Osteocyte (in vitro differentiated cells): ENCODE measurements at places on chromosomes 4 and X.

GRCh38 chr4:74608151-74608949, 163.4 kb downstream of the AREG start:
- no peak for DNase-seq

- DNase-seq, result no peak
Measured at GRCh38 chr4:121990489-121990888, 38.6 kb upstream of the TRPC3 start.

GRCh38 chr4:156547439-156547838, 424.2 kb downstream of the PDGFC start:
- DNase-seq, result no peak

DNA sequence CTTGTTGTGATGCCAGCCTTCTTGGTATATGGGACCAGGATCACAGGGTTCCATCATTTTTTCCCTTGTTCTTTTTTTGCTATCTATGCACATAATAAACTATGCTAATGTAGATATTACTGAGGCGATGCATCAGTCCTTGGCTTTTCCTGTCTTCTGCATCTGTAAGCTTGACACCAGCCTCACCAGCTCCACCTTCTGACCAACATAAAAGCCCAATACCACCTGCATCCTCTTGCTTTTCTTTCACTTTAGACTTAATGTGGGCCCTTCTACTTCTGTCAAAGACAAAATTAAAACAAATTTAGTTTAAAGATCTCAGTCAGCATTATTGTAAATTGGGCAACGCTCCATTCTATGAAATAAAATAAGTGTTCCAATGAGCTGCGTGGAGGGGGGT, 1718.8 kb upstream of the PCDH10 start:
- no peak for DNase-seq

DNA sequence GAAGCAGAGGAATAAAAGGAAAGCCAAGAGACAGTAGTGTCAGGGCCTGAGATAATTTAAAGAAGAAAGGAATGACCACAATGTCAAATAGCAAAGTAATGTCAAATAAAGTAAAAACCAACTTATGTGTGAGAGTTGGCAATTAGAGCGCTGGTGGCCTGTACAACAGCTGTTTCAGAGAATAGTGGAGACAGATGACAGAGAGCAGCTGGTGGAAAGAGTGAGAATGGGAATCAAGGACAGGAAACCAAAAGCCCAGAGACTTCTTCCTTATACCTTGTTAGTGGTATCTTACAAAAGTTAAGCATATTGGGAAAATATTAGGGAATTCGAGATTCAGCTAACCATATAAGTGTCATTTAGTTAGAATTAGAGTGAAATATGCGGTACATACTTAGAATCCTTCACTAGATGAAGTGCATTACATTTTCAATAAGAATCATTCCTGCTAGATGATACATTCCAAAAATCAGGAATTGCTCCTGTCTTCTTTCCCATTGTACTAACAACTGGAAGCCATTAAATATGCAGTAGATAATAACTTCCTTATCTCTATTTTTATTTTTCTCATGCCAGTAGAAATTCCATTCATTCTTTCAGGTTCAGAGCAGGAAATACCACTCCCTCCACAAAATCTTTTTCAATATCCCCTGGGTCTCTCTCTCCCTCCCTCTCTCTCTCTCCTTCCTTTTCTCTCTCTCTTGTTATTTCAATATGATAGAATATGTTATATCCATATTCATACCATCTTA, 525.4 kb downstream of the CENPC start:
- no peak for DNase-seq

GRCh38 chr4:108215055-108215454, 46.3 kb upstream of the LEF1 start:
- no peak for DNase-seq

DNA sequence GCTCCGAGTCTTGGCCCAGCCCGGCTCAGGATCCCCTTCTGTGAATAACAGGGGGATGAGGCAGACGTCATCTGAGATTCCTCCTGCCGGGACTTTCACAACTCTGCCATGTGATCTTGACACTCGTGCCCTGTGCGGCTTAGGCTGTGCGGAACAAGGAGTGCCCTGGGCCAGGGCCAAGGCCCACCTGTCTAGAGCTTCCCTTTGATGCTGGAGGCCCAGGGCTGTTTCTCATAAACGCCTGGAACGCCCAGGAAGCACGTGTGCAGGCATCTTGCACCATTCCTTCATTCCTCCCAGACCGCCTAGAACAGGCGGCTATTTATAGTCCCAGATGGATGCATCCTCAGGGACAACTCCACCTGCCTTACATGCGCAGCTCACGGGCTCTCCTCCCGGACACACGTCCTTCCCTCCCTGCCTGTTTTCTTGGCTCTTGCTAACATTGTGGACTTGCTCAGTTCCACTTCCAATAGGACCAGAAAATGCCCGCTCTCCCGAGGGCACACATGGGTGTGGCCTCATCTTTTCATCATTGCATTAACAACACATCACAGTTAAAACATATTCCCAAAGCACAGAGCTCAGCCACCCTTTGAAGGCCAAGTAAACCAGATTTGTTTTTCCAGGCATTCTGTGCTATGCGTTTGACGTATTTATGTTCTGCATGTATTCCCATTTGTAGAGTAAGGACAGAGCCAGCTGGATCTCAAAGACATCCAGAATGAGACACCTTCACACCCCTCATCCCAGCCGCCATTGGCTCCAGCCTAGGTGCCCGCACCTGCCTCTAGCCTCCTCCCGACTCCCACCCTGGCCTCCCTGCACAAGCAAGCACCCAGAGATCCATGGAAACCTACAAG, 57.2 kb downstream of the ABLIM2 start:
- DNase-seq, result no peak

DNA sequence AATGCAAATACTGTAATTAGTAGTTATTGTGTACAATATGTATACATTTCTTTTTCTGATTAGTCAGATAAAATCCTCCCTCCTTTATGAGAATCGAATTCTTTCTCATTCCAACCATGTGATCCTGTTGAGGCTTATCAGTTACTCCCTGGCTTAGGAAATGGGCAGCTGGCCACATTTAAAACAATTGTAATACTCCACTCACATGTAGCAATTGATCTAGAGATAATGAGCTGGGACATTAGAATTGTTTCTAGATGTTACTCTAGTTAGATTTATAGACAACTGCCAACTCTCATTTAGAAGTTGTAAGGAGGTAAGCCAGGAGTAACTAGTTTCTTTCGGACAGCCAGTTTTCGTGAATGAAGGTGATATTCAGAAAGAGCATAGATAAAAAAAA, 859.3 kb upstream of the AADAT start:
- no peak for DNase-seq

GRCh38 chr4:10684631-10685030, at the start of gene CLNK:
TSS of gene CLNK (minus strand) at chr4:10684768. CDS start at chr4:10667869, 16,899 bp downstream.
- no peak for DNase-seq

DNA sequence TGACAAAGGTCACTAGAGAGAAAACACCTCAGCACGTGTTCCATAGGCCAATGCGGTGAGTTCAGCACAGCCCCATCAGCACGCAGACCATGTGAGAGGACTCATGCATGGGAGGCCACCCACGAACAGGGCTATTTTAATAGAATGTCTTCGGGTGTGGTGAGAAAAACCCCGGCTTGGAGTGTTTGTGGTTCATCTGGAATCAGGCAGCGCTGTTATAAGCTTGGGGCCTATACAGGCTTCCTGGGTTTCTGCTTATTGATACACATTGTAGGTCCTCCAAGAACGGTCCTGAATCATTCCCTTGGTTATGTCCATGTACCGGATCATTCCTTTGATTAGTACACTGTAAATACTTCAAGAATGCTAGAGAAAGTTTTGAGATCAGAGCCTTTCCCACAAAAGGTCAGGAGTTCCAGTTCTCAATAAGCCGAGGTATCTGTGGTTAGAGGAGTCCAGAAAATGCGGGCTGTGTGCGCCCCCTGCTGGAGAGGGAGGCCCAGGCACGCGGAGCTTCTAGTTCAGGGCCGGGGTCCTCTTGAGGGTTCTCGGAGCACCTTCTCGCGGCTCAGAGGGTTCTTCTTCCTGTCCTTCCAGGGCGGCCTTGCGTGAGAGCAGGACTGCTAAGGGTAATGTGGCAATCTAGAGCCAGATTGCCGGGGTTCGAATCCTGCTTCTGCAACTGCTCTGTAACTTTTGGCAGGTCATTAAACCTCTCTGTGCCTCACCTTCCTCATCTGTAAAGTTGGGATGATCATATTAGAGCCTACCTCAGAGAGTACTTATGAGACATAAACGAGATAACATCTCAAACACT, 51.8 kb downstream of the TLR10 start:
- DNase-seq, result peak; percentile 91

DNA sequence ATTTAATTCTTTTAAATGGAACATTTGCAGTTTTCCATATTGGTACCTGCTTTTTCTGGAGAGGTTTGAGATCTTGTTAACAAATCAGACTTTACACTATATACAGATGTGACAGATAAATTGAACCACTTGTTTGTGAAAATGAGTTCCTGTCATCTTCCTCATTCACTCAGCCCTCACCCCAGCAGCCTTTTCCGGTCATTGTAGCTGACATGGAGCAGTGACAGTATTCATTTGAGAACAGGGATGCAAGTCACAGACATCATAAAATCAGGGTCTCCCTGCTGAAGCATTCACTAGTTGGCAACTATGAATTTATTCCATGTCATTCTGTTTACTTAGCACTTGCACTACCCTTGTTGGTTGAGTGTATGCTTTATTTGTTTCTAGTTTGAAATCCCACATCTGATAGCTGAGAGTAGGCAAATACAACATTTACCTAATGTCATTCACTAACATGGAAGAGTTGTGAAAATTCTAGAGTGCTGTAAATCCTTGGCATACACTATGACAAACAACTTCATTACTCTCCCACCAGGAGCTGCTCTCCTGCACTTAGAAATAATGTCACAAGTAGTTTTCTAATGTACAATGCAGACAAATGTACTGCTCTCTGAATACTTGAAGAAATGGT, 78.9 kb downstream of the UGT8 start:
- no peak for DNase-seq

DNA sequence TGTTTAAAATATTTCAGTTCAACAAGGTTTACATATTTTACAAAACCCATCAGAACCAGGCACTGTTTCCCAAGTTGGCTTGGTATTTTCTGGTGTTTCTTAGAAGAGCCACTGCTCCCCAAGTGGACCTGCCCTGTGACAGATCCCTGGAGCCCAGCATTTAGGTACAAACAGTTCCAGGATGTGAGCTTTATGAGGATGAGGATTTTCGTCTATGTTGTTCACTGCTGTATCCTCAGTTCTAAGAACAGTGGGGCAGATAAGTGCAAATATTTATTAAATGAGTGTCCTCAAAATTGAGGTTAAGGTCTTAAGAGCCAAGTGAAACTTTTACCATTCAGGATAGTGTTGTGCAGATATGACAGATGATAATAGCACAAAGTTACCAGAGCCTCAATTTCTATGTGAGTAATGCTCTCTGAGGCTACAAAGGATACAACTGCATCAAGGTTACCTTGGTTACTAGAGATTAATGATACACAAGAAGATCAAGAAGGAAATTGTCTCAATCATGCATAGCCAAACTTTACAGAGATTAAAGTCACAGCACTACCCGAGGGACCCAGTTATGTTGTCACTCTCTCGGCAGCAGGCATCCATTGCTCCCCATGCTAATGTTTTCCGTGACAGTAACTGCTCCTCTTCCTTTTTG, 37.5 kb downstream of the ANXA3 start:
- no peak for DNase-seq

DNA sequence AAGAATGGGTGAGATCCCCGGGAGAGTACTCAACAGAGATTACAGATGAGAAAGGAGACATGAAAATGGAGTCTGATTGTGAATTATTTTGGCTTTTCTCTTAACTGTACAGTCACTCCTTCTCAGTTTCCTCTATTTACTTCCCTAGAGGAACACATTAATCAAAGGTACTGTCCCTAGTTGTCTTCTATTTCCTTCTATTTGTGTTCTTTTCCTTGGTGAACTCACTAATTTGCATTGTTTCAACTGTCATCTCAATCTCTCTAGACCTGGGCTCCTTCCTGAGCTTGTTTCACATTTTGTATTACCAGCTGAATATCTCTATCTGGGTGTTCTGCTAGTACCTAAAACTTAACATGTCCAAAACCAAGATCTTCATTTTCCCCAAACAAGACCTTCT, 59.8 kb downstream of the ABCB7 start:
- no peak for DNase-seq

- DNase-seq, result no peak
Measured at GRCh38 chr4:76981644-76982043, 32.1 kb downstream of the SEPTIN11 start.

- DNase-seq, result no peak
Measured at GRCh38 chrX:43998374-43998773, 25.2 kb upstream of the NDP start.

- DNase-seq, result no peak
Measured at GRCh38 chr4:3238721-3239120, 10.2 kb upstream of the MSANTD1 start.

DNA sequence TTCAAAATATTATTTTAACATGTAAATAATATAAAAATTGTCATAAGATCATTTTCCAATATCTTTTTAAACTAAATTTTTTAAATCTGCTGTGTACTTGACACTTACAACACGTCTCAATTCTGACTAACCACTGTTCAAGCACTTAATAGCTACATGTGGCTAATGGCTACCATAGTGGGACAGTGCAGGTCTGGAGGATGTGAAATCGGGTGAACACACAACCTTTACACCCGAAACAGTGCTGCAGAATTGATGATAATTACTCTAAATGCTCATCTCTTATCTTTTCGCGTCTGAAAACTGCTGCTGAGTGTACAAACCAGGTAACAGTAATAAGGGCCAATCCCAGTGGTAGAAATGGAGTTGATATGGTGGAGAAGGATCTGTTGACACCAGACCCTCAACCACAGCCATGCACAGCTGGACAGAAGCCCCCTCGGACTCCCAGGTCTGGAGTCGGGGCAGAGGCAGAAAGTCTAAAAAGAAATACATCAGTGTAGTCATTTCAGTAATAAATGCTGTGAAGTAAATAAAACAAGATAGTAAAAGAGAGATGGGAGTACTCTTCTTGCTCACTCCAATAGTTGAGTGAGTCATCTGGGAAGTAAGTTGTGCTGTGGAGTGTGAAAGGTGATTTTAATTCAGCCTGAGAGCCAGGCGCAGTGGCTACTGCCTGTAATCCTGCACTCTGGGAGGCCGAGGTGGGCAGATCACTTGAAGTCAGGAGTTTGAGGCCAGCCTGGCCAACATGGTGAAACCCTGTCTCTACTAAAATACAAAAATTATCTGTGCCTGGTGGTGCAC, 150.0 kb downstream of the CBR4 start:
- DNase-seq, result no peak

DNA sequence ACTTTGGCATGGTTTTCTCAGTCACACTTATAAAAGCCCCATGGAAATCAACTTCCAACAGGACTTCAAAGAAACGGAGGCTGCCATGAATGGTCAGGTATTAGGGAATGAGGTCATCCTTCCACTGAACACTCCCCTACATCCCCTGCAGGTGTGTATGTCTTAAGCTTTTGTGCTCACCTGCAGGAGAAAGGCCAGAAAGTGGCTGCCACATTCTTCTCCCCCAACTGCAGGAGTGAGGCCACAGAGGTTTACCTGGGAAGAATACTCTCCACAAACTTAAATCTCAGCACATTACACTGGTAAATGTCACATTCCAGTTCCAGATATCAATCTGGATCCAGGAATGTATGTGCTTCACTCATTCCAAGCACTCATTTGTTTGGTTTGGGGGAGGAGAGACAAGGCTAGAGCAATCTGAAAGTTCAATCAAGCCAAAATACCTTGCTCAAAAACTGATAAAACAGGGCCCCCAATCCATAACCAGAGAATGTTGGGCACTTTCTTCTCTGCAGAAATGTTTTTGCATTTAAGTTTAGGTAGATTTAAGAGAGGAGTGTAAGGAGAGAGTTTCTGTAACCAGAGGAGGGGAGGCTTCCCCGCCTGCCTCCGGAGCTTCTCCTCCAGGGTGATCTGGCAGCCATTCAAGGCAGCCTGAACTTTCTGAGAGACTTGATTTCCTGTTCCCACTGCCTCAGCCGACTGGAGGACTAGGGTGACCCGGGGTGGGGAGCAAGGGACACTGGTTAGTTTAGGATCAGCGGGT, 15.4 kb downstream of the FAM9C start:
- no peak for DNase-seq
